8988T (cell line): ENCODE measurements at places on chromosomes 6 and 20.

DNA sequence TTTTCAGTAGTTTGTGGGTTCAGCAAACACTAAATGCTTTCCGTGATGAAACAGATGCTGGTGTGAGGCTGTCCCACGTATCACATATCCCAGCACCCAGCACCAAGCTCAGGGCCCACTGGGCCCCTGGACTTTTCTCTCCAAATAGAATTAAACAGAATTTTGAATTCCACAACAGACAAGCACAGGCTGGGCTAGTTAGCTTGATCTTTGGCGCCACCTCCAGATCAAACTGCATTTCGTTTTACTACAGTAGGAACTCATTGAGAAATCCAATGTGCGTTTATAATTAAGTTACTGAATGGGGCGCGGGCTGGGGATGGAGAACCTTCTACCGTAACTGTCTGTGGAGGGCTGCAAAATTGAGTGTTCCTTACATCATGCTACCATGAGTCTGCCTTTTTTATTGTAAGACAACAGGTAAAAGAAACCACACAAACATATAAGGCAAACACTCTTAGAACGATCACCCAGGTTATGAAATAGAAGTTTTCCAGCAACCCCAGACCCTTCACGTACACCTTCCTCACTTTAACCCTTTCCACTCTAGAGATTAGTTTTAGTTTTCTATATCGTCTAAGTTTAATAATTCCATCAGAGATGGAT, 107.8 kb downstream of the ZFP64 start:
- DNase-seq, result no peak

- DNase-seq, result no peak
These were observed 195.1 kb downstream of the BMP7 start for GRCh38 chr20:57071283-57071731.

DNA sequence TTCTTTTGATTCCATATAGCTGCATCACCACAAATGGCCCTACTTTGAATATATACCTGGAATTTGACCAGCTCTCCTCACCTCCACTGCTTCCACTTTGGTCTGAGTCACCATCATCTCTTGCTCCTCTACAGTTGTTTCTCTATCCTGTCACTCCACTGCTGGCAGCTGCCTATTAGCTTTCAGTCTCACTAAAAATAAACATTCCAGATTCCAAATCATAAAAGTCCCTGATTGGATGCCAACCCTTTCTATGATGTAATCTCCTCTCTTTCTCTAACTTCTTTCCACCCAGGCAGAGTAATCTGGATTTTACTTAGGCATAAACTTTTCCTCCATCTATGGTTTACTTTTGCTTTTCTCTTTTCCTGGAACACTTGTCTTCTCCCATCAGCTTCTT, 49.1 kb downstream of the RFPL4B start:
- DNase-seq, result no peak

DNA sequence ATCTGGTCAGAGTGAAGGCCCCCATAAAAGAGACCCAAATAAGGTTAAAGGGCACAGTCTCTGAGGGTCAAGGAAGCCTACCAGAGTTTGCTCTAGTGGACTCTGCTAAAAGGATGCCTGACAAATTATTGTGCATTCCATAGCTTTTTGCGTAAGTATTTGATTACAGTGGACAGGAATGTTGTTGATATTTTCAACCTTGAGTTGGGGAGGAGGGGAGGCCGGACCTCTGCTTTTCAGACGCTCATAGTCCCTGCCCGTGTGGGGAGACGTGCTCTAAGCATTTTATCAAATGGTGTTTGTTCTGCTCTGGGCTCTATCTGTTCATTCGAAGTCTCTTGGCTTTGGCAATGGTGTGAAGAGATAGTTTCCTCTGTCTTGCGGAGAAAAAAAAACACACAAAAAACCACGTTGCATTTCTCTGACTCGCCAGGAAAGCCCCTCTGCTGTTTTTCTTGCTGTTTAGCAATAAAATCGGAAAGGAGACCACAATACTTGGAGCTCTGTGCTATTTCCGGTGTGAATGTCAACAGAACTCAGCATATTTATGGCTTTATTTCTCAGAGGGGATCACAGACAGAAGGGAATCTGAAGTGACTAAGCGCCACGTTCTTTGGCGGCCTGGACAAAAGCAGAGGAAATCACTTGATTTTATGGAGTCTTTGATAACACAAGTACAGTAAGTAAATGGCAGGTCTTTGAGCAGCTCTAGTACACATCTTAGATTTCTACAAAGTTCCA, 159.8 kb downstream of the ZFP64 start:
- DNase-seq, result no peak

DNA sequence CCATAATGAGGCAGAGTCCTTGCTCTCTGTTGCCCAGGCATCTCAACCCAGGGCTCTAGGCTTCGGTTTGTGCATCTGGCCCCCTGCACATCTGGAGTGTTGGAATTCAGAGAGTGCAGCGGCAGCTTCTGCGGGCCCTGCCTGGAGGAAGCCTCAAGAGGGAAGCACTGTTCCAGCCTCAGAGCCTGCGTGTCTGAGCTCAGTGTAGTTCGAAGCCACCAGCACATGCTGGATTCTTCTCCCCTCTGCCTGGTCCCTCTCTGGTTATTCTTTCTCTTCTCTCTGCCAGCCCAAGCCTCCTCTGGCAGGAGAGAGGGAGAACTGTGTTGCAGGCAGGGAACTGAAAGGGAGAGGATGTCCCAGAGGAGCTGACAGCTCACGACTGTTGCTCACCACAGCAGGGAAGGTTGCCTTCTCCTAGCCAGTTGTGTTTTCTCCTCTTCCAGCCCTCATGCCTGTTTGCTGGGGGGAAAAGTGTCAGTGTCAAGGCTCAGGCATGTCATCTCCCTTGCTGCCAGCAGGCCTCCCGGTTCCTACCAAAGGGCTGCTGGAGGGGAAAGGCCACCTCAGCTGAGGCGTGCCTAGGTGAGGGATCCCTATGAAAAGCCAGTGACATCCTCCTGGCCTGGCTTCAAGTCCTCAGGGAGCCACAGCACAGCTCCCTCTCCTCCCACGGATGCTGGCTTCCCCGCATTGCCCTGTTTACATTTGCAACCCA, 126.0 kb upstream of the LRFN2 start:
- no peak for DNase-seq

- peak; percentile 42 for DNase-seq
These were observed 2.2 kb upstream of the BFSP1 start for GRCh38 chr20:17533396-17533795.
